ENCODE measurements at places on chromosomes 7 and 10.

- DNase-seq: no peak
These were observed 31.9 kb downstream of the RBM20 start for GRCh38 chr10:110676016-110676415.

DNA sequence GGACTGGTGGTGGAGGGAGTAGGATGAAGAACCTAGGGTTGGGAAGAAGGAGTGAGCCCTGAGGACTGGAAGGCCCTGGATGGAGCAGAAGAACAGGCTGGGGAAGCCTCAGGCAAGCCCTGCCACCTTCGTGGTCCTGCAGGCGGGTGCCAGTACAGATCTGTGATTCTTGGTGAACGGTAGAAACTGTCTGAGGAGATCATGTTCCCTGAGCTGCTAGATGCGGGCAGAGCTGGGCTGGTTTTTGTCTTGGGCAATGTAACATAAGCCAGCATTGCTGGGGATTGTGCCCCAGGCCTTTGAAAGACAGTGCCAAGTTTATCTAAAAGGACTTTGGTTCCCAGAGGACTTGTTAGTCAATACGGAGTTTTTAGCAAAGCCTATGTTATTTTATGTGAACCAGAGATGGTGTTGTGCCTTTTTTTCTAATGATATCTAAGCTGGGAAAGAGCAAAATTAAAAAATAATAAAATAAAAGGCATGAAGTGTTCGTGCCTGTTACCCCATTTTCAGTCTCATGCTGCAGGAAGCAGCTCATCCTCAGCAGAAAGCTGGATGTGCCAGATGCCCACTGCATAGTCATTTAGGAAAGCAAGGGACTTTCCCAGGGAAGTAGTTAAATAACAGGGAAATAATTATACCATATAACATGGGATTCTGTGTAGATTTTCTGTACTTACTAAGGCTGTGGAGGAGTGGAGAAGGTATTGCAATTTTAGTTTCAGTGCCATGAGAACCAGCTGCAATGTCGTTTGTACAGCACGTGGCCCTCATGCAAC, 24.4 kb upstream of the FIGNL1 start:
- no peak for DNase-seq

- DNase-seq: no peak
These were observed at the start of gene FOXI2 for GRCh38 chr10:127736915-127737562. Gene FOXI2 (plus strand): TSS chr10:127737185. CDS start chr10:127737274, 89 bp downstream.

- DNase-seq: no peak
These were observed 20.2 kb upstream of the IKZF1 start for GRCh38 chr7:50284296-50284695.

GRCh38 chr7:6317797-6318438, 45.5 kb upstream of the CYTH3 start:
- no peak for DNase-seq

GRCh38 chr7:21656796-21657195, 114.0 kb downstream of the DNAH11 start:
- no peak for DNase-seq

- no peak for DNase-seq
These were observed 133.6 kb upstream of the COL1A2 start for GRCh38 chr7:94261067-94261466.

DNA sequence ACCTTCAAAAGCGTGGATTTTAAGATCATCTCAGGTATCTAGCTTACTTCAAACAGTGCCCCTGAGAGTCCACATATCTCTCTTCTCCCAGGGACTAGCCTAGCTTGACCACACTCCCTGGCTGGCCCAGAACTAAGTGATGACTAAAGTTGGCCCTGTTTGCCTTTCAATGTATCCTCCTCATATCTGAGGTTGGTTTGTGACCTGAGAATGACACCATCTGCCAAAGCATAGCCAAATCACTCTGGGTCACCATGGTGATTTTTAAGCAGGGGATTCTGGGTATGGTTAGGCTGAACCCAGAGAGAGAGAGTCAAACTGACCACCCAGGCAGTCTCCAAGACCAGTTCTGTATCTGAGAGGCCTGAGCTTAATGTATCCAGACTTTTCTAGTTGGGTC, 16.2 kb downstream of the CNNM1 start:
- no peak for DNase-seq

DNA sequence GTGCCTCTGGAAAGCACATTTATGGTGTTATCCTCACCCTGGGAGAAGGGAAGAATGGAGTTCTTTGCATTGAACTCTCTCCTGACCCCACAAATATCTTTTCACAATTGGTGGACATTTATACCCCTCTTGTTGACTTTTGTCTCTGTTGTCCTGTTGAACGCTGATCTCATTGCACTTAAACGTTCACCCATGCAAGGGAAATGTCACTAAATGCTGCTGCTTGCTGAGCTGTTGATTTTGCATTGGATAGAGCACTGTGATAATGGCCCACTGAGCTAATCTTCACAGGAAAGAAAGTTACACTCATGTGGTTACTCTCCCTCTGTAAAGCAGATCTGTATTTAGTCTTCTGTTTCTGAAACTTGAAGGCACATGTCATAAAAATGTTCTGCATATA, 133.4 kb downstream of the FZD1 start:
- no peak for DNase-seq

- DNase-seq: no peak
These were observed 38.0 kb upstream of the PCBD1 start for GRCh38 chr10:70926226-70927000.

DNA sequence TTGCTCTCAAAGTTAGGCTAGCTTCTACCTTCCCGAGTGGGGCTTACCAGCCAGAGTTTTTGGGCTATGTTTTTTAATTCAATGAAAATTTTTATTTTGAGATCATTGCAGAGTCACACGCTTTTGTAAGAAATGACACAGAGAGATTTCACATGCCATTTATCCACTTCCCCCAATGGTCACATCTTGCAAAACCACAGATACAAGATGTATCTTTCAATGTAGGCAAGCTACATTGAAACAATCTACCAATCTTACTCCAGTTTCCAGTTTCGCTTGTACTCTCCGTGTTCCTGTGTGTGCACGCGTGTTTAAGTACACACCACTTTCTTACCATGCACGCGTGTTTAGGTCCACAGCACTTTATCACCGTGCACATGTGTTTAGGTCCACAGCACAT, 89.4 kb upstream of the LEP start:
- DNase-seq: no peak

DNA sequence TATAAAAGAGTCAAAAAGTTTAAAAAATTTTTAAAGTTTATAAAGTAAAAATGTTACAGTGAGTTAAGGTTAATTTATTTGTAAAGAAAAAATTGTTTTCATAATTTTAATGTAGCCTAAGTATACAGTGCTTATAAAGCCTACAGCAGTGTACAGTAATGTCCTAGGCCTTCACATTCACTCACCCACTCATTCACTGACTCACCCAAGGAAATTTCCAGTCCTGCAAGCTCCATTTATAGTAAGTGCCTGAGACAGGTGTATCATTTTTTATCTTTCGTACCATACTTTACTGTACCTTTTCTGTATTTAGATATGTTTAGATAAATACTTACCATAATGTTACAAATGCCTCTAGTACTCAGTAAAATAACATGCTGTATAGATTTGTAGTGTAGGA, 269.7 kb upstream of the PHF14 start:
- no peak for DNase-seq

DNA sequence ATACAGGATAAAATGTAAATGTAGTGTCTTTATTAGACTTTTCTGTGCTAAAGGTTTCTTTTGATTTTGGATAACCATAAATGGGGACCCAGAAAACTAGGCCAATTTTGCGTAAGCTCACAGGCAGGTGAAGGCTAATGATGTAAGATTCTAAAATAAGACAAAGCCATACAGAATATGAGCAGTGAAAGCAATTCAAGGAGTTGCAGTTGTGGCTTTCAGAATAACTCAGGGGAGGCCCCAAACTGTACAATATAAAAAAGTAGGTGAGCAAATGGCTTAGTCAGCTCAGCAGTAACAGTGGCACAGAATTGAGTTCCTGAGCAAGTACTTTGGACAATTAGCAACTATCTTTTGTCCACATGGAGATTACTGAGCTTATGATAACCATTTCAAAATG, 81.7 kb upstream of the NRP1 start:
- DNase-seq: no peak

DNA sequence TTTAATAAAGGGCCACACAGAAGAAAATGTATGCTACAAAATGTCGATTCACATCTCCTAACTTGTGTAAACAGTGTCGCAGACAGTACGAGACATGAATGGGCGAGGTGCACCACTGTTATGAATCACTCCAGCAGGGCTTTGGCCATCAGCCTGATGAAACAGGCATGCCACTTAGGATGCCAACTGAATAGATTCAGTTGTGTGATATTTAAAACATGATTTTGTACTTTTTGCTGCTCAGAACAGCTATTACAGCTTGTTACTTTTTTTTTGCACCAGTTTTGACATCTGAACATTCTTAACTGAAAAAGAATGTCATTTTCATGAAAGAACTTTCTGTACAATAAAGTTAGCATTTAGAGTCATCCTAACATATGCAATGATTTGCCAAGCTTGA, 138.1 kb downstream of the VTI1A start:
- no peak for DNase-seq

DNA sequence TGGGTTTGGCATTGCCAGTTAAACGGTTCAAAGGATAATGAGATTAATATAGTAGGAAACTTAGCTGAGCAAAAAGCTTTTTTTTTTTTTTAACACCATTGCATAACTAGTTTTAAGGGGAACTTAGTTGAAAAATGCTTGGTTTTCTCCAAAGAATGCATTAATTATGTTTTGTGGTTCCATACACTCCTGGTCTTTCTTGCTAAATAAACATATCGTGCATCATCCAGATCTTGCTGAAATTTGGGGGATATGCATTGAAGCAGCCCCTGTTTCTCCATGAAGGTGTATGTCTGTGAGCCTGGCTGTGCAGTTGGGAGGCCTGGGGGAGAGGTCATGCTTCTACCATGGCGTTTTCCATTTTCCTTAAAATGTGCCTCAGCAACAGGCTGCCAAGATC, 558.2 kb upstream of the GALNT17 start:
- no peak for DNase-seq

DNA sequence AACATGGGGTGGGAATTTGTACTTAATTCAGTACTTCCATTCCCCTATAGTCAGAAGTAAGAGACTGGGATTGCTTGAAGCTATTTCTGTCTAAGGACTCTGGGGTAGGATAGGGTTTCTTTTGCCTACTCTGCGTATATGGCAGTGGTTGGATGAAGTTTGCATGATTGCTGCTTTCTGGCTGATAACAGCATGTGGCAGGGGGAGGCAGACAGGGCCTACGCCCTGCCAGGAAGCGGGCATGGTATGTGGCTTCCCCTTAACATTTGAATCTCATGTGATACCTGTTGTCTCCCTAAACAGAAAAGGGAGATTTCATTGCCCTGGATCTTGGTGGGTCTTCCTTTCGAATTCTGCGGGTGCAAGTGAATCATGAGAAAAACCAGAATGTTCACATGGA, 57.1 kb downstream of the TACR2 start:
- DNase-seq: no peak

GRCh38 chr10:126351021-126351420, 37.3 kb downstream of the ADAM12 start:
- DNase-seq: no peak

GRCh38 chr7:3914051-3914775, 613.2 kb downstream of the SDK1 start:
- DNase-seq: no peak

GRCh38 chr7:44757311-44757710, 8.7 kb downstream of the ZMIZ2 start:
- DNase-seq: no peak

GRCh38 chr10:102712843-102713538, 1.2 kb downstream of the ARL3 start:
- no peak for DNase-seq

GRCh38 chr10:29691564-29692072, 56.8 kb upstream of the SVIL start:
- DNase-seq: no peak

GRCh38 chr7:35762781-35763180, 38.1 kb upstream of the SEPTIN7 start:
- no peak for DNase-seq

- DNase-seq: no peak
These were observed 856 bp downstream of the SSMEM1 start for GRCh38 chr7:130208516-130208915.

- DNase-seq: no peak
These were observed at the start of gene ANTXRL for GRCh38 chr10:46286991-46287693. Gene ANTXRL (plus strand): TSS chr10:46286997. CDS start chr10:46287263, 266 bp downstream.

- no peak for DNase-seq
These were observed 1.2 kb downstream of the CACUL1 start for GRCh38 chr10:118753331-118754228.

GRCh38 chr10:103168438-103168837, 24.6 kb downstream of the NT5C2 start:
- DNase-seq: no peak

- DNase-seq: no peak
These were observed 22.6 kb upstream of the CREB5 start for GRCh38 chr7:28389504-28390395.

DNA sequence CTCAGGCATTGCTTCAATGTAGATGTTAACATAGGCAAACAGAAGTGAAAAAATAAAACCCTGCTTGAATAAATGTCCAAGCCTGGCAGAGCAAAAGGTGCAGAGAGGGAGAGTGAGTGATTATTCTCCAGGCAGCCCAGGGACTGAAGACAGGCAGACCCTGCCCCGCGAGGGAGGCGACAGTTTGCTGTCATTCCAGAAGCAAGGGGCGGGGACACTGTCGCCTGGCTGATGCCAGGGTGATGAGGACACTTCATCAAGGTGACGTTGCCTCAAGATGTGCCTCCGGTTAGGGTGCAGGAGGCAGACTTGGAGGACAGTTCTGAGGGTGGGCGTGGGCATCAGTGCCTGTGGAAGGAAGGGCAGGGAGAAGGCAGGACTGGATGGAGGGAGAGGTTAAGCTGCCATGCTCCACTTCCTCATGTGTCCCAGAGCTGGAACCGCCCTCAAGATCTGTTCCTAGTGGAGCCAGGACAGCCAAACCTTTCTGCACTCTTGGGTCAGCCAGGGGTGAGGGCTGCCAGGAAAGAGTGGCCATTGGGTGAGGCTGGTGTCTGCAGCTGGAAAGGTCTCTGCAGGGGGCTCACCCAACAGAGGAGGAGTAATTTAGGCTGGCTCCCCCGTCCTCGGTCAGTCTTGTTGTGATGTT, 560.5 kb upstream of the MKI67 start:
- no peak for DNase-seq

DNA sequence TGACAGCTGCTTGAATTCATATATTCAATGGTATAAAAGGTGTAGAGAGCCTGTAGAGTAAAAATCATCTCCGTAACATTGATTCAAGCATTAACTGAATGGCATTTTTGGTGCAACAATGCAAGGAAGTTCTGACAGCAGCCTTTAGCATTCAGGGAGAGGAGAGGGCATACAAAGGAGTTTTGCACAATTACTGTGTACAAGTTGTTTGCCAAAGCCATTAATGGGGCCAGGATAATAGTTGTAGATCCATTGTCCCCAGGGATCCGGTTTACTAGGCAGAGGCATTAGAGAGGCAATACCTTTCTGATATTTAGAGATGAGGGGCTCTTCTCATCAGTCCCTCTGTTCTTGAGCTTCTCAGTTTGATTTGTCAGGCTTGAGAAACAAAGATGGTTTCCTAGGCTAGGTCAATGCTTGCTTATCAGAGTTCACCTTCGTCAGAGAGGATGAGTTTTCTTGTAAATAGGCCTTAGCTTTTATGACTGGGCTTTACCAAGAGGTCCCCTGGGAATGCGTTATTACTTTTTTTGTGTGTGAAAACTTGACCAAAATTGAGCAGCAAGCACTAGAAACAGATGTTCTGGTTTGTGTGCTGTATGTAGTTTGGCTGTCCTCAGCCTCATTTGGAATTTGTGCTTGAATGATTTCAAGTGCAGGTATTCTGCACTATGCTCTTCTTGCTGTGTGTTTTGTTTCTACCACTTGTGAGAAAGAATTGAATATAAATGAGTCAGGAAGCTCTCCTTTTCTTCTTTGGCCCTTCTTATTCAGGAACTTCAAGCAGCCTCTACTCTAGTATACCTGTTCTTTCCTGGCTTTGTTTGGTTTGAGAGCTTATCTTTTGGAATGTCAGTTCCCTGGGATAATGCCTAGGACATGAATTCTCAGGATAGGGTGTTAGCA, 32.0 kb downstream of the SND1 start:
- no peak for DNase-seq
